GM04504 (cell line): ENCODE measurements at places on chromosomes 6 and 20.
A peak's percentile ranks its signal among the peaks of the same experiment; 100 is the strongest.

DNA sequence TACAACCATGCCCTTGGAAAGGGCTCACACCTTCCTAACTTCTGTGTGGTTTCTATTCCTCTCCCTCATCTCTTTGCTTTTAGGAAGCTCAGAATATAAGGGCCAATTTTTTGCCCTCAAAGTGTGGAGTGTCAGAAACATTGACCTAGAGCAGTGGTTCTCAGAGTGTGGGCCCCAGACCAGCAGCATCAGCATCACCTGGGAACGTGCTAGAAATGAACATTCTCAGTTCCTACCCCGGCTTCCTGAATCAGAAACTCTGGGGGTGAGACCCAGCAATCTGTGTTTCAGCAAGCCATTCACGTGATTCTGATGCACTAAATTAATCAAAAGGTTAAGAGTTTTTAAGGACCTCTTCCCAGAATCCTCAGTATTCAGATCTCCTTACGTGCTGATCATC lies 47.9 kb upstream of the IL17A start:
- no peak for DNase-seq

- DNase-seq: peak; percentile 36
Measured at GRCh38 chr6:130421585-130421984, 55.8 kb downstream of the TMEM200A start.

GRCh38 chr6:119340796-119341487 lies 8.6 kb downstream of the MAN1A1 start:
- no peak for DNase-seq

DNA sequence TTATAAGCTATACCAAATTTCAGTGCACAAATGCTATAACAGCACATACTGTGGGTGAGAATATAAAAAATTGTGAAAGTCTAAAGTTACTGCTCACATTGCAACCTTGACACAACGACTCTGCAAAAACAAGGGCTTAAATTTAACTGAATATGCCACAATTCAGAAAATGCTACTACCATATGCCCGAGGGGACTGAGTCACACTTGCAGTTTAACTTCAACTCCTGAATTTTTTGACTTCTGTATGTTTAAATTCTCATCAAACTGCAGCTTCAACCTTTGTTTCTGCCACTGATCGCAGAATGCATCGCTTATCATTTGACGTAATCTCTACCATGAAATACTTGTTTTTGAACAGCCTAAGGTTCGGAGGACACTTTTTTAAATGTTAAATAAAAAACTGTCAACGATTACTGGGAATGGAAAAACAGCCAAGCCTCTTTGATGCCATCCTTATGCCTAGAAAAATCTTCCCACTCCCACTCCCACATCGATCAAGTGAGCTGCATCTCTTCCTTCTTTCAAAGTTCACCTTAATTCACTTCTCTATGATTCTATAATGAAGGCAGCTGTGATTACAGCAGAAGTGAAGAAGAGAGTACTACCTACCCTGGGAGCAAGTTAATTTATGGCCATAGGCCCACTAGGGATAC lies 136.5 kb downstream of the ATXN1 start:
- DNase-seq: no peak

GRCh38 chr6:112906726-112907125 lies 559.6 kb downstream of the RFPL4B start:
- peak; percentile 70 for DNase-seq
